NB4 (cell line): ENCODE measurements at places on chromosomes 16 and 17.

- DNase-seq: peak; percentile 98
Measured at GRCh38 chr17:1197781-1198490, 18.2 kb upstream of the ABR start.

DNA sequence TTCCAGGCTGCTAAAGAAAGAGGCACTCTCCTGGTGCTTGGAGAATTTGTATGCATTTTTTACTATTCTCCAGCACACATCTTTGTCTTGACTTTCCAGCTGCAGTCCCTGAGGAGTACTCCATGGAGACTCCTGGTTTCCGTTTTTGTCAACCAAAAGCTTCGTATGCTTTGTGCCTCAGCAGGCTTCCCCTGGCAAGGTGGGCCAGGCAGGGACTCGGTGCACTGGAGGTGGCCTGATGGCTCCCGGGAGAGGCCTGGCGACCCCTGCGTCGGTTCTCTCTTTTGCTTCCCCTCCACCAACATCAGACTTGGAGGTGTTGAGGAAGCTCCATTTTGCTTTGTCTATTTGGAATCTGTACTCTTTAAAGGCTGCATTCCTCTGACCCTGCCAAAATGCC, 23.7 kb downstream of the CDK5R1 start:
- no peak for DNase-seq

- DNase-seq: no peak
Measured at GRCh38 chr17:39800540-39800939, 62.8 kb downstream of the GRB7 start.

DNA sequence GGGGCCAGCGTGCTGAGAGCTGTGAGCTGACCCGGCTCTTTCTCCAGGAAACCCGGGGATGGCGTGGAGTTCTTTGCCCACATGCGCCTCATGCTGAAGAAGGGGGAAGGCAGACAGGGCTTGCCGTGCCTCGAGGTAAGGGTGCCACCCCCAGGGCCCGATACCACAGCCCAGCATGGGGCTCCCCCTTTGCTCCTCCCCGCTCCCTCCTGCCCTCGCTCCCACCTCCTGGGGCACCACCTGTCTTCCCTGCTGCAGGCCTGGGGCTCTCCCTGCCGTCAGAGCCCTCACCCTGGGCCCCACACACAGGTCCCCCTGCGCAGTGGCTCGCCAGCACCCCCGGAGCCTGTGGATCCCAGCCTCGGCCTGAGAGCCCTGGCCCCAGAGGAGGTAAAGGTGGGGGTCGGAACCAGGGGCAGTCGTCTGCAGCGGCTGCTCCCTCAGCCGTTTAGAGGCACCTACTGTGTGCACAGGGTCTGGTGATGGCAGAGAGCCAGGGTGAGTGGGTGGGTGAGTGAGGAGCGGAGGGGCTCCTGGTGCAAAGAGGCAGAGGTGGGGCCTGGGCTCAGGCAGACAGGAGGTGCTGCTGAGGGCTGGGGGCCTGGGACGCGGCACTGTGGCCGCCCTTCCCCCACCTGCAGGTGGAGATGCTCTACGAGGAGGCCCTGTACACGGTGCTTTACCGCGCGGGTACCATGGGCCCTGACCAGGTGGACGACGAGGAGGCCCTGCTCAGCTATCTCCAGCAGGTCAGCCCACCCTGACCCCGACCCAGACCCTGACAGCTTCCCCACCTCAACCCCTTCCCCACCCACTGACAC, 5.6 kb downstream of the BAIAP3 start:
- DNase-seq: no peak

GRCh38 chr17:8204761-8205555, 5.4 kb downstream of the AURKB start:
- no peak for DNase-seq

GRCh38 chr17:28221751-28222414, 97.1 kb upstream of the TMEM97 start:
- no peak for DNase-seq

DNA sequence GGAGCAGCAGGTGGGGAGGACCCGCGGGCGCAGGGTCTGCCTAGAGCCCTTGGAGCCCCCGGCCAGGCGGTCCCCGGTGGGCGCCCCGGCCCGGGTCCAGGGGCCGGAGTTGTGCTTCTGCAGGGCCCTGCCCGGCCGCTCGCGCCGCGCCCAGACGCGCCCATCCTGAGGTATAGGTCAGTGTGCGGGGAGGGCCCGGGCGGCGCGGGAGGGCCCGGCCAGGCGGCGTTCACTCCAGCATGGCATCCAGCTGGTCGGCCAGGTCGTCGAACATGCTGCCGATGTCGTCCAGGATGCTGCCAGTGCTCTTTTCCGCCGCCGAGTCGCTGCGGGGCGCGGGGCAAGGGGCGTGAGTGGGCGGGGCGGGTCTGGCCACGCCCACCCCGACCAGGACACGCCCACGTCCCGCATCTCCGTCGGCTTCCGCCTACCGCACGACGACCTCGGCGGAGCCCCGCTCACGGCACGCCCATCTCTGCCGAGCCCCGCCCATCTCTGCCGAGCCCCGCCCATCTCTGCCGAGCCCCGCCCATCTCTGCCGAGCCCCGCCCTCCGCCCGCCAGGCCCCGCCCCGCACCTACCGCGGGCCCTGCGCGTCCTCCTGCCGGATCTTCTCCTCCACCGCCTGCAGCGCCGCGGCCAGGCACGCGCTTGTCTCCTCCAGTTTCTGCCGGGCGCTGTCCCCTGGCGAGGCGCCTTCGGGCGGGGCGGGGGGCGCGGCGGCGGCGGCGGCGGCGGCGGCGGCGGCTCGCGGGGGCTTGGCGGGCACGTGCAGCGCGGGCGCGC, 17.9 kb downstream of the CASKIN1 start:
- DNase-seq: no peak

GRCh38 chr17:60539807-60540206, 13.8 kb upstream of the APPBP2 start:
- no peak for DNase-seq

- DNase-seq: peak; percentile 90
Measured at GRCh38 chr16:30775392-30776188, 11.4 kb downstream of the ZNF629 start.

DNA sequence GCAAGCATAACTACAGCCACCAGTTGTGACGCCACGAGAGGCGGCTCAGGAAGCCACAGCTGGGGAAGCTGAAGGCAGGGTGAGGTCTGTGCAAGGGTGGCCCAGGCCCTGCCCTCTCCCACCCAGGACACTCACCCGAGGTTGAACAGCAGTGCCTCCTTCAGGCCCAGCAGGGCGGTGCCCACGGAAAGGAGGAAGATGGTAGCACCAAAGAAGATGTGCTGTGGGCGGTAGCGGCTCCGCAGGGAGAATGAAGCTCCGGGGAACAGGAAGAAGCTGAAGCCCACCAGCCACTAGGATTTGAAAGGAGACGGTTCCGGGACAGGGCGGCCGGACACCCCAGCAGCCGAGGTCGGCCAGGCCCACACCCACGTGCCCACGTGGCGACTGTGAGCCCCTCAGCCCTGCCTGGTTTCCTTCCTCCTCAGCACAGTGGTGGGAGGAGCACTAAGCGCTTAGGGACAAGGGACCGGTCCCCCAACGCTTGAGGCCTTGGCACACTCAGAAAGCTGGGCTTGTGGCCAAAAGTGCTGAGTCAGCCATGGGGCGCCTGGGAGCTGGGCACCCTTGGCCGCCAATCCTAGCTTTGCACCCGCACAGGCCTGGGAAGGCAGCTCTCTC, 11.0 kb downstream of the CYB561 start:
- DNase-seq: peak; percentile 74

- no peak for DNase-seq
Measured at GRCh38 chr17:82257473-82257872, 16.0 kb downstream of the CSNK1D start.

GRCh38 chr17:82830249-82830661, 9.6 kb downstream of the ZNF750 start:
- no peak for DNase-seq

DNA sequence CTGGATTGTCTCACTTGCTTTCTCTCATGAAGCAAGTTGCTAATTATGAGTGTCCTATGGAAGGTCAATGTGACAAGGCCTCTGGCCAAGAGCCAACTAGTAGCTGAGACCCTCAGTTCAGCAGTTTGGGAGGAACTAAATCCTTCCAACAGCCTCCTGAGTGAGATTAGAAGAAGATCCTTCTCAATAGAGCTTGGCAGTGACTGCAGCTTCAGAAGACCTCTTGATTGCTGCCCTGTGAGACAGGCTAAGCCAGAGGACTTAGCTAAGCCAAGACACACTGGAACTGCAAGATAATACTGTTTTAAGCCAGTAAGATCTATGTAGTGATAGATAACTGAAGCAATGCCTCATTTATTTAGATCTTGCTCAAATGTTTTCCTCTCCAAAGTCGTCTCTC, 34.3 kb downstream of the PCTP start:
- no peak for DNase-seq

- no peak for DNase-seq
Measured at GRCh38 chr16:83619381-83620150, 188.2 kb upstream of the HSBP1 start.

DNA sequence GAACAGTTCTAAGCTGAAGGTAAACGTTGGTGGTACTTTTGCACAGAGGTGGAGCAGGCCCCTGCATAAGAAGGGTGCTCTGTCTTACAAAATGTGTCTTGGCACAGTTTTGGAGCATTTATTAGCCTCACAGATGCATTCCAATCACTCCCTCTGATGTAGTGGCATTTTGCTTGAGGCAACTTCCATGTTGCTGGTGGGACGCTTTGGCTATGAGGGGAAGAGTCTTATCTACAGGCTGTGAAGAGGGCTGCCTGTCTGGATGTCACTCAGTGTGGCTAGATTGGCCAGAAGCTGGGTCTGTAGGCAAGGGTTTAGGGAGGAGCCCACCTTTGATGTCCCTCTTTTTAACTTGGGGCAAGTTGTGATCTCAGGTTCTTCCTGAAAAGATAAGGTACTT, 2.6 kb upstream of the RARA start:
- no peak for DNase-seq

DNA sequence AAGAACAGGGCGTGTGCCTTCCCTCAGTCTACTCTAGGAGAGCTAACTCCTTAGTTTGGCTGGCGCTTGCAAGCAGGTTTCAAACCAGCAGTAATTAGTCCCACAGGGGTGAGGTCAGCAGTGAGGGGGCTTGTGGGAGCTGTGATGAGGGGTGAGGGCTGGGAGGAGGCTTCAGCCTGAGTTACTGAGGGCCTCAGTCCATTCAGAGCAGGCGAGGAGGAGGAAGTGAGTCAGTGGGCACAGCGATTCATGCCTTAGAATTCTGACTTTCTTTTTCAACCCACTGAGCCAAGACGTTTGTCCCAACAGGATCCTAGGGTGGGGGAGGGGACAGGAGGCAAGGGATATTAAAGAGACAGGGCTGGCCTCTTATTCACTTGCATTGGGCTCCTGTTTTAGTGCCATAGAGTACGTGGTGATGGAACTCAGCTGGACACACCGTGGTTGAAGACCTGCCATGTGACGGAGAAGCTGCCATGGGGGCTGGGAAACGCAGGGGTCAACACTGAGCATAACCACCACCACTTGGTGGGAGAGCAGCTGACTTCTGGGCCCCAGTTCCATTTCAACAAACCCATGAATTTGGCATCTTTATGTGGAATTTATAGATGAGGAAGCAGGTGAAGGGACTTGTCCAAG, 8.3 kb upstream of the ITGA3 start:
- peak; percentile 88 for DNase-seq

DNA sequence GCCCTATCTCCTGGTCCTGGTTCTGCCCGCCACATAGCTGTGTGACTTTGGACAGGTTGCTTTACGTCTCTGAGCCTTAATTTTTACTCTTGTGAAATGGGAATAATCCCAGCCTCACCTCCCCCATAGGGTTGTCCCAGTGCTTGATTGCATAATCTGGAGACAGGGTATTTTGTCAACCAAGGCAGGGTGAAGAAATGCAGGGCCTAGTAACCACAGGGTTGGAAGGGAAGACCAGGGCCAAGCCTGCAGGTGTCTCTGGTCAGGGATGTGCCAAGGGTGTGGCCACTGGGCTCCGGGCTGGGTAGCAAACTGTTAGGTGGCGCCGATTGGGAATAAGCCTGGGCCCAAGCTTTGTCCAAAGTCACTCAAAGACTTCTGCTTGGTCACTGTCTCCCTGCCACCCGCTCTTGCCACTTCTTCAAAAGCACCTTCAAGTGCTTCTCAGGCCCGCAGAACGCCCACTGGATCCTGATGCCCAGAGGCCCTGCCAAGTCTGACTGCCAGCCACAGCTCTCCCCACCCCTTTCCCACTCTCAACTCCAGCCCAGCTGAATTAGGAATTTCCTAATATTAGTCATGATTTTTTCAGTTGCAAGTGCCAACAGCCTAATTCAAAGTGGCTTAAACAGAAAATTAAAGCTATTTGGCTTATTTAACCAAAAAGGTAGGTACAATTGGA, 20.6 kb upstream of the COL1A1 start:
- DNase-seq: peak; percentile 65

- DNase-seq: peak; percentile 49
Measured at GRCh38 chr17:82242977-82243647, 14.3 kb downstream of the SLC16A3 start.

DNA sequence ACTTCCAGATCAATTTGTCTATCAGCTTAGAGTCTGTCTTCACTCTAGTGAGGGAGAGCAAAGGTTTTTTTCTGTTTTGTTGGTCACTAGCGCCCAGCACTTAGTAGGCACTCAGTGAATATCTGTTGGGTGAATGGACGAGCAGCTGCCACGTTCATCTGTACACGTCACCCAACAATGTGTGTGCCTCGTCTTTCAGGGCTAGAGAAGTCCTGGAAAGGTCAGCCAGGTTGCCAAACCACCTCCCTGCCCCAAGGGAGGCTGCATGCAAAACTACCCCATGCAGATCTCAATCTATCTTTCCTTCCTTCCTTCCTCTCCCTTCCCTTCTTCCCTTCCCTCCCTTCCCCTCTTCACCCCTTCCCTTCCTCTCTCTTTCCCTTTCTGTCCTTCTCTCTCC, 340.9 kb downstream of the SOX9 start:
- no peak for DNase-seq

DNA sequence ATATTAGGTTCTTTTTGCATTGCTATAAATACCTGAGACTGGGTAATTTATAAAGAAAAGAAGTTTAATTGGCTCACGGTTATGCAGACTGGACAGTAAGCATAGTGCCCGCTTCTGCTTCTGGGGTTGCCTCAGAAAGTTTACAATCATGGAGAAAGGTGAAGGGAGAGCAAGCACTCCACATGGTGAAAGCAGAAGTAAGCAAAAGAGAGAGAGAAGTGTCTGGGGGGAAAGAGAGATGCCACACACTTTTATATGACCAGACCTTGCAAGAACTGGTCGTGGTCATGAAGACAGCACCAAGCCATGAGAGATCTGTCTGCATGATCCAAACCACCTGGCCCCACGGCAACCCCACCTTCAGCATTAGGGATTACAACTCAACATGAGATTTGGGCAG, 45.4 kb downstream of the KCNJ16 start:
- no peak for DNase-seq
